ENCODE measurements at places on chromosomes 13 and 19.

DNA sequence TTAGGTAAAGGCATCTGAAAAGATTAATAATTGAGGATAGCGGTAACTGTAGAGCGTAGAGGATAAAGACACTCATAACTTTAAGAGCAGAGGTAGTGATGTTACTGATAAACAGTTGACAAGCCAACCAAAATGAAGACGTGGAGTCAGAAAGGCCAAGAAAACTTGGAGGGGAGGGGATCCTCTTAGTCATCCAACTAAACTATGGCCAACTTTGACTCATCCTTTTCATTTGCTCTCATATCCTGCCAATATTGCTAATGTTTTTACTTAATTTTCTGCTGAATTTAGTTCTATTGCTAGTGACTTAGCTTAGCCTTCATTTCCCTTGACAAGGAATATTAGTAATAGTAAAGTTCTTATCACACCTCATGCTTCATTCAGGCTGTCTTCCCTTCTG lies 13.4 kb downstream of the ITGBL1 start:
- no peak for DNase-seq

DNA sequence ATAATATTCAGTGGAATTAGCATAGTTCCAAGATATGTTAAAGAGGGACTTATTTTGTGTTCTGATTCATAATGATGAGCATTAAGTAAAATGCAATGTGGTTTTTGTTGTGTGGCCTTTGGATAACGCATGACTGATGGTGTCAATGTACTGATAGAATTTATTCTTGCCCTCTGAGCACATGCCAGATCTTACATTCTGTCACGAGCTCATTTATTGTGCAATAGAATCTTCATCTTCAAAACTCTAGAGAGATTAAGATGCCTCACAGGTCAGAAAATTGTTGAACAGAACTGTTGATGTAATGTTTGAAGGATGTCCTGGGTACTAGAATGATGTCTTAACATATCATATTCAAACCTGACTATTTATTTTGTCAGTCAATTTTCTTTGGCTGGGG lies 148.0 kb upstream of the HTR2A start:
- DNase-seq = no peak

DNA sequence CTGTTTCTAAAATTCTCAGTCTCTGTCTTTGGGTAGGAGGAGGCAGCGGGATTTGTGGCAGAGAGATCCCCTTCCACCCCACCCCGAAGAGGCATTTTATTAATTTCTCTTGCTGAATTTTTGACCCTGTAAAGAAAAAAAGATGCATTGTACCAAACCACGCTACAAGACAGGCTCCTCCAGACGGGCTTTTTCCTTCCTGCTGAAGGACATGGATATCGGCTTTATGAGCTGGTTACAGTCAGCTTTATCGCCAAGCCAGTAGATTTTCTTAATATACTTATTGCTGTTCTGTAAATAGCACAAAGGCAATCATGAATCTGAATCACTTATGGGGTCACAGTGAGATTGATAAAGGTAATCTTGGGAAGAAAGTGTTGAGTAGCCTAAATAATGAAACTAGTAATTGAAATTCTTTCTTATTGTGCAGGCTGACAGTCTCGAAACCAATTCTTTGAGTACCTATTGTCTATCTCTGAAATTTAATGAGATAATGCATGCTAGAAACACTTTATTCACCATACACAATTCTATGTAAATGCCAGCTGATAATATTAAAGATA lies 24.5 kb downstream of the MBNL2 start:
- no peak for DNase-seq

GRCh38 chr13:68099631-68100030 lies 869.5 kb upstream of the PCDH9 start:
- no peak for DNase-seq

- no peak for DNase-seq
These were observed 81.2 kb downstream of the TRPC4 start for GRCh38 chr13:37788346-37788745.

- DNase-seq = no peak
These were observed 18.6 kb upstream of the COG3 start for GRCh38 chr13:45446181-45446580.

GRCh38 chr13:59898066-59898465 lies 265.7 kb downstream of the DIAPH3 start:
- no peak for DNase-seq

- no peak for DNase-seq
These were observed 5.3 kb upstream of the ZNF497 start for GRCh38 chr19:58367698-58368454.

DNA sequence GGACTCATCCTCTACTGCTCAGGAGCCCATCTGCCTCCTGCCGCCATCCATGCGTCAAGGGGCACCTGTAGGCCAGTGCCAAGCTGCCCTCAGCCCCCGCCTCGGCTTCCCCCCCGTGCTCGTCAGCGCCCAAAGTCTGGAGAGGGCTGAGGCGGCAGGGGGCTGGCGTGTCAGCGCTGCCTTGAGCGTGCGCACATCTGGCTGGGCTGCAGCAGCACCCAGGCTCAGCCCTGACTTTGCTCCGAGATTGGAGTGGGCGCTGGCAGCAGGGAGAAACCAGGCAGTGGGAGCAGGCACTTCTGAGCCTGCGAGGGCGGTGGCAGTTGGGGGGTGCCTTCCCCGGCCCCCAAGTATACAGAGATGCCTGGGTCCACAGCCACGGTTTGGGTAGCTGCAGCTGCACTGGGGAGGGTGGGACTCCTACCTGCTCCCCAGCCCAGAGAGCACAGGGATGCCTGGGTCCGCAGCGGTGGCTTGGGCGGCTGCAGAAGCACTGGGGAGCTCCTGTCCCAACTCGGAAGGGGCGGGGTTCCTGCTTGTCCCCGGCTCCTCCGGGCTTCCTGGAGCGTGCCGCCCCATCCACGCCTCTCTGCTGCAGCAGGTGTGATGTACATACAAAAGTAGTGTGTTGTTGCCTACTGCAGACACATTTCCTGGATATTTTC lies 44.8 kb upstream of the LPAR6 start:
- DNase-seq = no peak

DNA sequence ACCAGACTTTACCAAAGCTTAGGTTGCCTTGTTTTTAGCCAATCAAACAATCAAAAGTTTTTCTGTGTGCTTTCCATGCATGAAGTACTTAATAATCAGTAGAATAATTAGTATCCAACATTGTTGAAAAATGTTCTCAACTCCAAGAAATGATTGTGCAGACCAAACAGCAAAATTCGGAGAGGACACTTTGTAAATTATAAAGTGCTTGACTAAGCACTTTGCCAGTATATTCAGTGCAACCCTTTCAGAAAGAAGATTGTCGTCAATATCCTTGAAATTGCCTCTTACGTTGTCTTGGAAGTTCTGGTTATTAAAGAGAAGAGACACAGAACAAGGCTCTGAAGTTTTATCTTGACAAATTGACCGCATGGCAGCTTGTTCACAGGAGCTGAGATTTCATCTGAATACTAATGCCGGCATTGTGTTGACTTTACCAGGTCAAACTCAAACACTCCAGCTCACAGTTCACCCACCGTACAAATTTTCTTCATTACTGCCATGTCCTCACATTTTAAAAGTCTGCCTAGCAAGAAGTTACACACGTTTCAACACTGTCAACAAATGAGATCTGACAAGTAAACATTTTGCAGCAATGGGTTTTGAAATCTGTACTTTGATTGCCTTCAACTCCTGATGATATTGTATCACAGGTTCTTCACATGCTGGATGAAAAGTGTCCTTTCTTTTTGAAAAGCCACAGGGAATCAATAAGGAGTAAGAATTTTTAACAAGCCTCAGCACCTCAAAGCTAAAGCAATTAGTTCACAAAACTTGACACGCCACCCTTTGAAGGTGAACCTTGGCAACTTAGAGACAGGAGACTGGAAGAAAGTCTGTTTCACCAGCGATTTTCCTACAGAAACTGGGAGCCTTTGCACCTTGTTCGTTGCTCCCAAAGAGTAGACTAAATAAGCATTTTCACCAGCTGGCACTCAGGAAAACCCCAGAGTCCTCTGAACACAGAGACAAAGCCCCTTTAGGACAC lies 150.9 kb downstream of the RFC3 start:
- no peak for DNase-seq

DNA sequence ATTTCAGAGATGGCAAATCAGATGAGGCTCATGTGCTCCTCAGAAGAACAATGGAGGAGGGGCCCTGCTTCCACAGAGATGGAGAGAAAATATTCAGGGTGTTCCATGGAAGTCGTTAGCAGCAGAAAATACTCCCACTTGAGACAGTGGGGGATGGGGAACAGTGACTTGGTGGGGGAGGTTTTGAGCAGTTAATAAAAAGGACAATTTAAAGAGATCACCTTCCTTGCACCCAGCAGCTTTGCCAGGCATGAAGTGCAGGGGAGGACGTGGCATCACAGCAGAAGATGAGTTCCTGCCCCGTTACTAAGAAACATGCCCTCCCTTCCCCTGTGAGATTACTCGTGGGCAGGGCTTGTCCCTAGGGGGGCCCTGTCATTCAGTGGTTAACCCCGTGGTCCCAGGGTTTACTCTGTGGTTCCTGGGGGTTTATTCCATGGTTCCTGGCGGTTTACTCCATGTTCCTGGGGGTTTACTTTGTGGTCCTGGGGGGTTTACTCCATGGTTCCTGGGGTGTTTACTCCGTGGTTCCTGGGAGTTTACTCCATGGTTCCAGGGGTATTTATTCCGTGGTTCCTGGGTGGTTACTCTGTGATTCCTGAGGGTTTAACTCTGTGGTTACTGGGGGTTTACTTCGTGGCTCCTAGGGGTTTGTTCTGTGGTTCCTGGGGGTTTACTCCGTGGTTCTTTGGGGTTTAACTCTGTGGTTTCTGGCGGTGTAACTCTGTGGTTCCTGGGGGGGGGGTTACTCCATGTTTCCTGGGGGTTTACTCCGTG lies 49.2 kb downstream of the TMEM255B start:
- no peak for DNase-seq

DNA sequence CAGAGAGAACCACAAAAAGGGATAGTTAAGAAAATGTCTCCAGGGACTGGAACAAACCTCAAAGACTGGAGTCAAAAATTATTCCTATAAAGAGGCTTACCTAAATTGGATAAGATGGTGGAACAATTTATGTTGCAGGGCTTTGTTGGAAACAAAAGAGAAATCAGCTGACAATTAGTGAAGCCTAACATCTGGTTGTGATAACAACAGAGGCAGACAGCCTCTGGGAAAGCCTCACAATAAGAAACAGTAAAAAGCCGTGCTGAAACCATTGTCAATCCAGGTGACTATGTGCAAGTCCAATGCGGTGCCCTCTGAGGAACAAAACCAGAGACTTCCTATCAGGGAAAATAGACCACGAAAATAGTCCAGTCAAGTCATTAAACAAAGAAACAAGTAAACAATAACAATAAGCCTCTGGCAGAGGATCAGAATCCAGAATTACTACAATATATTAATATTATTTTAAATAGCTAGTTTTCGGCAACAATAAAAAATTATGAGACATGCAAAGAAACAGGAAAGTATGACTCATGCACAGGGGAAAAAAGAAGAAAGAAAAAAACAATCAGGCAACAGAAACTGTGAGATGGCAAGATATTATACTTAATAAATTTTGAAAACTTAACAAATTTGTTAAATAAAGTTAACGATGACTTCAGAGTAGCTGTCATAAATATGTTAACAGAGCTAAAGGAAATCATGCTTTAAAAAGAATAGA lies 99.7 kb upstream of the RXFP2 start:
- DNase-seq = no peak

- no peak for DNase-seq
These were observed 115.8 kb downstream of the DIAPH3 start for GRCh38 chr13:60047918-60048317.

DNA sequence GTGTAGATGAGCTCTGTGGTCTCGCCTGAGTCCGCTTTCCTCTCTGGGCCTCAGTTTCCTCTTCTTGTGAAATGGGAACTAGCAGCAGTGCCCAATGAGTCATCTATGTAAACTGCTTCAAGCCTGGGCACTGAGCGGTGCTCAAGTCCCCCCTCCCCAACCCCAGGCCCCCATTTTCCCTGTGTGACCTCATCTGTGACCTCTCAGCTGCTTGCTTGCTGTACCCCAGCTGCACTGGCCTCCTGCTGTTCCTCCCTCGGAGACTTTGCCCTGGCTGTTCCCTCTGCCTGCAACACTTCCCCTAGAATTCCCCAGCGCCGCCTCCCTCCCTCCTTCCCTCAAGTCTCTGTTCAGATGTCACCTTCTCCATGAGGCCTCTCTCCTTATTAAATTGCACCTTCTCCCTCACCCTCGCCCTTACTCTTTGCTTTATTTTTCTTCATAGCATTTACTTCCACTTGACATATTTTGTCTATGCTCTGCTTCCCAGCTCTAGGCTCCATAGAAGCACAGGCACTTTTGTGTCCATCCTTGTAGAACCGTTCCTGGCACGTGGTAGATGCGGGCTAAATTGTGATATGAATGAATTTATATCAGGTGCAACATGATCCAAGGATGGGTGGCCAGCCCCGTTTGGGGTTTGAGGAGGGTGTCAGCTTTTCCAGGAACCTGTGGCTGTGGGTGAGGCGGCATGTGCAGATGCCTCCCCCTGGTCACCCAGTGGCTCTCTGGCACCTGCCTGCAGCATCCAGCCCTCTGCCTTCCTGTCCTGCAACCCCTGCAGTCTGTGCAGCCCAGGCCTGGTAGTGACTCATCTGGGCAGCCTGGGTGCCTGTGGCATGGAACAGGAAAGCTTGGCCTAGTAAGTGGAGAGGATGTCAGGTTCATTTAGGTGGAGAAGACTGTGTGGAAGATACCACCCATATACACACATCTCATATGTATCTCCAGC lies 26.3 kb downstream of the SIPA1L3 start:
- no peak for DNase-seq

- no peak for DNase-seq
These were observed 11.3 kb downstream of the RFX2 start for GRCh38 chr19:6099033-6099432.

- no peak for DNase-seq
These were observed 2506.4 kb downstream of the PCDH9 start for GRCh38 chr13:64723724-64724123.

DNA sequence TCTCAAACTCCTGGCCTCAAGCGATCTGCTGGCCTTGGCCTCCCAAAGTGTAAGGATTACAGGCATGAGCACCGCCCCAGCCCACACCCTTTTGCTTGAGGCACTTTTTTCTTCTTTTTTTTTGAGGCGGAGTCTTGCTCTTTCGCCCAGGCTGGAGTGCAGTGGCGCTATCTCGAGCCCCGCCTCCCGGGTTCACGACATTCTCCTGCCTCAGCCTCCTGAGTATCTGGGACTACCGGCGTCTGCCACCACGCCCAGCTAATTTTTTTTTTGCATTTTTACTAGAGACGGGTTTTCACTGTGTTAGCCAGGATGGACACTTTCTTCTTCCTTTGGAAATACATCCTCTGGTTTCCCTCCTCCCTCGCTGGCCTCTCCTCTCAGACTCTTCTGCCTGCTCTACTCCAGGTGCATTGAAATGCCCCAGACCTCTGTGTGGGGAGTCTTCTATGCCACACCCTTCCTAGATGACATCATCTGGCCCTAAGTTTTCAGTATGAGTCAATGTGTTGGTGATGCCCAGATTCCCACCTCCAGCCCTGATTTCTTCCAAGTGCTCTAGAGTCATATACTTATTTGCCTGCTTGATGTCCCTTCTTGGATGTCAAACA lies 20.7 kb upstream of the TPT1 start:
- no peak for DNase-seq

DNA sequence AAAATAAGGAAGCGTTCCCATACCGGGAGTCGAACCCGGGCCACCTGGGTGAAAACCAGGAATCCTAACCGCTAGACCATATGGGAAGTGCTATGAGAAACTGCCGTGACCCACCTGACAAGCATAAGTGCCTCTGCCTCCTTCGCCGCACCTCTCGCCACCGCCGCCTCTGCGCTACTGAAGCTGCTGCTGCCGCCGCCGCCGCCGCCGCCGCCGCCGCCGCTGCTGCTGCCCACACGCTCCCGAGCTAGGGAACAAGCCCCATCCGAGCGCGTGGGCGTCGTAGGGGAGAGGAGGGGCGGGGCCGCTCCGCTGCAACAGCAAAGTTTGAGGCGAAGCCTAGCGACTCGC lies 610 bp upstream of the WBP4 start:
- peak; percentile 81 for DNase-seq
